ENCODE measurements at places on chromosomes 6 and 20. TPM values are rescaled to one million over a fixed set of nuclear protein-coding genes. Genes with fewer than 3 reads are reported as not detected.
A peak's percentile ranks its signal among the peaks of the same experiment; 100 is the strongest.

PSORS1C2 gene
- not detected for total RNA-seq

SNRPB gene
- 1,182 TPM for total RNA-seq

GGT7 gene
- total RNA-seq = 3.9 TPM

KCNQ2 gene
- total RNA-seq = 0.10 TPM

NMBR gene
- total RNA-seq = not detected

PBX2 gene
- total RNA-seq = 14.4 TPM

RNF217 gene
- 8.0 TPM for total RNA-seq

BTN1A1 gene
- not detected for total RNA-seq

CRISP2 gene
- not detected for total RNA-seq

MRAP2 gene
- 8.4 TPM for total RNA-seq

MAP3K7 gene
- 29.7 TPM for total RNA-seq

HLA-DPA1 gene
- 4.4 TPM for total RNA-seq

FRS3 gene
- 1.2 TPM for total RNA-seq

RCAN2 gene
- 0.48 TPM for total RNA-seq

SLPI gene
- not detected for total RNA-seq

- DNase-seq = no peak
Observed at GRCh38 chr6:146335336-146335735, 208.3 kb upstream of the RAB32 start.

DNA sequence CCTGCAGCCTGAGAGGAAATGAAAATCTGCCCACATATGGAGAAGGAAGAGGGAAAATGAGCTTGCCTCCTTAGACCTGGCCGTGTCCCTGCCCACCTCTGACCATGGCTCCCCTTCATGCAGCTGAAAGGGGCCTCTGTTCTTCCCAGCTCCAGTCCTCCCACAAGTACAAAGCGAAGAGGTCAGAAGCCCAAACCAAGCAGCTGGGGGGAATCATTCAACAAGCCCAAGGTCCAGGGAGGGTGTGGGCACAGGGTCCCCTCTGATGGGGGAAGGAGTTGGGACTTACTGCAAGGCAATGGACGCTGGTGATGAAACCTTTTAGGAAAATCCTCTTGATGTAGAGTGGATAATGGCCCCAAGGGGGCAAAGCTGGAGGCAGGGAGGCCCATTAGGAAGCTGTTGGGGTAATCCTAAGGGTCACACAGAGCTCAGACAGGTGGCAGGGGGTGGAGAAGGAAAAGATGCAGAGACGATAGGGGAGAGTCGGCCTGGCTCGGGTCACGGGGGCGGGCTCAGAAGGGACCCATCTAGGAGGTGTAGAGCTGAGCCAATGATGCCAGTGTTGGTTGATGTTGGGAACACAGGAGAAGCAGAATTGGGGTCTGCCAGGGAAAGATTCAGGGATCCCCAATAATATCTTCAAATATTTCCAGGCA, 16.1 kb upstream of the GRM4 start:
- DNase-seq = no peak

DNA sequence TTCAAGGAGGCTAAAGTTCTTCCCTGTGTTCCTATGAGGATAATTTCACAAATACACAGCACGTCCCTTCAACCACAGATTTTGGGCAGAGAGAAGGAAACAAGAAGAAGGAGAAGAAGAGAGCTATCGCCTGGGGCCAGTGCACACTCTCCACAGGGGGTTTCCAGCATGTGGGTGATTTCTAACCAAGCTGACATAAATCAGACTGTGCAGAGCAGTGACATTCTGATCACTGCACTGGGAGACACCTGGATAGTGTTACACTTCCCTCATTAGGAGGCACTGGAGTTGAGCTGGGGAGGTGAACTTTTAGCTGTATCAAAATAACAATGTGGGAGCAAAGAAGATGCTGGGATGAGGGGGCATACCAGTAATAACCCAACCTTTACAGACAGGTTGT, 71.8 kb upstream of the CENPW start:
- no peak for DNase-seq

- no peak for DNase-seq
Observed at GRCh38 chr6:169626169-169626568, 75.7 kb downstream of the WDR27 start.

- no peak for DNase-seq
Observed at GRCh38 chr6:24831771-24832716, 33.3 kb upstream of the ARMH2 start.

GRCh38 chr6:35425284-35425683, 26.9 kb upstream of the FANCE start:
- DNase-seq = peak; percentile 47

DNA sequence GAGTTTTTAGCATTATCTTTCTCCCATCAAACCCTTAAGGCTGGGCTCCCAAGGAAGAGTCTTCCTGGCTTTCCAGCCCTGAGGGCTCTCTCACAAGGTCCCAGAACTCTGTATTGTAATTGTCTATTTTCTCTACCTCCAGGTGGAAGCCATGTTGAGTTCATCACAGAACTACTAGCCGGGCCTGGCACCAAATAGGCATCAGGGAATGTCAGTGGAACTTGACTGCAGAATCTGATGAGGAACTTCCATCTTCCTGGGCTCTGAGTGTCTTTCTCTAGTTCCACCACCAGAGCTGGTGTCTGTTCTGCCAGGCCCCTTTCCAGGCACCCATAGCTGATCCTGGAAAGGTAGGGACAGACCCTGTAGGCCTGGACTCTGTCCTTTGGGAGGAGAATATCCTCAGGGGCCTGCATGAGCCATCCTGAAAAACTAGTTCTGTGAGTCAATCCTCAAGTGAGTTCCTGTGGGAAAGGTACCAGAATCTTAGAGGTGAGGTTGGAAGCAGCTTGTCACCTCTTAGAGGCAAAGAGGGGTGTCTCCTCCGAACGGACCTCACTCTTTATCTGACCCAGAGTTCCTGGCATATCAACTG, 11.1 kb upstream of the TOP1 start:
- no peak for DNase-seq

GRCh38 chr20:53869466-53870258, 200.7 kb downstream of the BCAS1 start:
- peak; percentile 84 for DNase-seq

DNA sequence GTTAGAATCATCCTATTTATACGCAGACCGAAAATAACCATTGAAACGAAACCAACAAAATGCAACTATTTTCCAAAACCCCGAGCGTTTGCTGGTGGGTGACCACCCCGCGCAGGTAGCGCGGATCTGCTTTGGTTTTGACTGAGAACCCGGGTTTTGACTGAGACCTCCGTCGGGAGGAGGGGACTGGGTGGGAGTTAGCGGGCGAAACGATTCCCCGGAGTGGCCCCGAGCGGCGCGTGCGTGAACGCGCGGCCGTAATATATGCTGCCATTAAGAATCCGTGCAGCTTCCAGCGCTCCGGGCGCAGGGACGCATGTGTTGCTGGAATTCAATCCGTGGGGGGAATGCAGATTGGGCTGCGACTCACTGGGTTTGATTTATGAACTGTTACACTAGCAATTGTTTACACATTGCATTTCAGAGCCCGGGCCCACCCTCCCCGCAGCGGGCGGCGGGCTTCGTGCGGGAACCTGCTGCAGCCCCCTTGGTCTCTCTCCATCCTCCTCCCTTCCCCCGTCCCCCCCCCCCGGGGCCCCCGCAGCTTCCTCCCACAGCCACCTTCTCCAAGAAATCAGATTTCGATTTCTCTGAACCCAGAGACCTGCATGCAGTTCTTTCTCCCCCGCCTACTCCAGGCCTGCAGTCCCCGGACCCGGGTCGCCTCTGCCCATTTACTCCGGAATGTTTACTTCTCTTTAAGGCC, 9.9 kb downstream of the NRN1 start:
- DNase-seq = peak; percentile 67

- peak; percentile 47 for DNase-seq
Observed at GRCh38 chr20:33401921-33402369, 626 bp upstream of the CDK5RAP1 start.

GRCh38 chr6:16740097-16740496, 21.2 kb downstream of the ATXN1 start:
- no peak for DNase-seq

GRCh38 chr20:64005394-64005793, 24.5 kb downstream of the PRPF6 start:
- no peak for DNase-seq

DNA sequence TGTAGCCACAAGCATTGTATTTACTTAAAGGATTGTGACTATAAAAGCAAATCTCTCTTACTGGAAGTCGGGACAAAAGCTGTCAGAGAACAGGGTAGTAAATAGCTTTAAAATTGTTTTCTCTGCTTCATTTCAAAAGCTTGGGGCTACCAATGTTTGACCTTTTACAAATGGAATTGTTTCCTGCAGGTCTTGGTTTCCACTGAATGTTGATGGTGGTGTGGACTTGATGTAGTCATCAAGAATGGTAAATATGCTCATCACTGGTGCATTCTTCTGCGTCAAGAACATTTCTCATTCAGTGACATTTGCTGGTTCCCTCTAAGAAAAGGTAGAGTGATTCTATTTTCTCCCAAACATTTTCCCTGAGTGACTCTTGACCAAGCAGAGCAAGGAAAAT, 435.4 kb upstream of the KHDRBS2 start:
- no peak for DNase-seq

DNA sequence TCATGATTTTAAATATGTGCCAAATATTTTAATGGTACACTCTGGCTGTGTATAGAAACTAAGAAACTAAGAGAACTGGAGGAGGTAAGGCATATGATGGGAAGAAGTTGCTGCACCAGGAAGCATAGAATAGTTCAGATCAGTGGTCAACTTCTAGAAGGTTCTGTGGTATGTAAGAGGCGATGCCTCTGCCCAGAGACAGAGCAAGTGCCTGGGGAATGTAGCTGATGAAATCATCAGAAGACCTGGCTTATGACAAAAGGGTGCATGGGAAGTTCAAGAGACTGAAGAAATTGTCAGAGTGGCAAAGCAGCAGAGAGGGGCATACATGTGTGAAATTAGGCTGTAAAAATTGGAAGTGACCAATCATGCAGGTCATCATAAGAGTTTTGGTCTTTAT, 580.8 kb downstream of the BMP2 start:
- DNase-seq = no peak

GRCh38 chr6:46994933-46995332, 47.2 kb downstream of the ADGRF1 start:
- peak; percentile 39 for DNase-seq

DNA sequence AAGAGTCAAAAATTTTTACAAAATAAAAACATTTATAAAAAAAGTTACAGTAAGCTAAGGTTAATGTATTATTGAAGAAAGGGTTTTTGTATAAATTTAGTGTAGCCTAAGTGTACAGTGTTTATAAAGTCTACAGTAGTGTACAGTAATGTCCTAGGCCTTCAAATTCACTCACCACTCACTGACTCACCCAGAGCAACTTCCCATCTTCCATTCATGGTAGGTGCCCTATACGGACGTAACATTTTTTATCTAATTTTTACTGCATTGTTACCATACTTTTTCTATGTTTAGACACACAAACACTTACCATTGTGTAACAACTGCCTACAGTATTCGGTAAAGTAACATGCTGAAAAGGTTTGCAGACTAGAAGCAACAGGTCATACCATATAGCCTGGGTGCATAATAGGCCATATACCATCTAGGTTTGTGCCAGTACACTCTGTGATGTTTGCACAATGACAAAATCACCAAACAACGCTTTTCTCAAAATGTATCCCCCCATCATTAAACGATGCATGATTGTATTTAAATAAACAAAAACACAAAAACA, 6.0 kb downstream of the MTFR2 start:
- no peak for DNase-seq

- DNase-seq = peak; percentile 61
Observed at GRCh38 chr6:21754891-21755290, 161.3 kb downstream of the SOX4 start.

DNA sequence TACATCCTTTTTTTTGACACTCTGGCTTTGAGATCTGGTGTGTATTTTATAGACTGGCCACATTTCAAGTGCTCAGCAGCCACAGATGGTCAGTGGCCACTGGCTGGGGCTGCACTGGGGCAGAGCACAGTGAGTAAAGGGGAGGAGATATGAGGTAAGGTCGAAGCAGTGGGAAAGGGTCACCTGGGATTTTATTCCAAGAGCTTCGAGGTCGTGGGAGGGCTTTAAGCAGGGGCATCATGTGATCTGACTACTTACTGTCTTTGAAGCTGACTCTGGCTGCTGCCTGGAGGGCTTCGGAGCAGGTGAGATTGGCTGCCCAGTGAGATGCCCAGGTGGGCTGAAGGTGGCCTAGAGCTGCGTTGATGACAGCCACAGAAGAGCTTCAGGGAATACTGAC, 6.7 kb downstream of the C20orf203 start:
- DNase-seq = no peak

Data from RPMI7951 (cell line).